ENCODE measurements at places on chromosomes 16 and 17. TPM values are rescaled to one million over a fixed set of nuclear protein-coding genes. Genes with fewer than 3 reads are reported as not detected.
A peak's percentile ranks its signal among the peaks of the same experiment; 100 is the strongest.

GRCh38 chr16:67954421-67955196 lies 10.7 kb upstream of the LCAT start:
- no peak for DNase-seq

DNA sequence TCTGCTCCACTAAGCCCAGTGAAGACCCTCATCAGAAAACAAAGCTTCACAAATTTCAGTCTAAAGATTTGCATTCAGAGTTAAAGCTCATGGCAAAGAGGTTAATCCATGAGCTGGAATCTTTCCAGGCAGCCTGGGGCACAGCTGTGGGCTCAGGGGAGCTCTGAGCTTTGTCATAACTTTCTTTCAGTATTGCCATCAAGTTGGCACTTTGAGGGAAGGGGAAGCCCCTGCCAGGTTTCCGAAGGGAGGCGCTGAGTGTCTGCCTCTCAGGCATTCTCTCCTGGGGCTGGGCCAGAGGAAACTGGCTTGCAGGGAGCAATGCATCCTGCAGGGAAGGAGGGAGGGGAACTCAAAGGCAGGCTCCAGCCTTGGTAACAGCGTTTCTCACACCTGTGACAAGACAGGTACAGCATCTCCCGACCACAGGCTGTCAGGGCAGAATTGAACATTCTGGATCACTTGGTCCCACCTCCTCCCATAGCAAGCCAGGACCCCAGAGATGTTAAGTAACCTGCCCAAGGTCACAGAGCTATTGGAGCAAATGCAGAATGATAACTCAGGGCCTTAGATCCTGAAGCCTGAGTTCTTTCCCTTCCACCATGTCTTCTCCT lies 3.9 kb downstream of the LPO start:
- no peak for DNase-seq

- DNase-seq, result no peak
Observed at GRCh38 chr17:47204722-47205418, 4.3 kb upstream of the MYL4 start.

DNA sequence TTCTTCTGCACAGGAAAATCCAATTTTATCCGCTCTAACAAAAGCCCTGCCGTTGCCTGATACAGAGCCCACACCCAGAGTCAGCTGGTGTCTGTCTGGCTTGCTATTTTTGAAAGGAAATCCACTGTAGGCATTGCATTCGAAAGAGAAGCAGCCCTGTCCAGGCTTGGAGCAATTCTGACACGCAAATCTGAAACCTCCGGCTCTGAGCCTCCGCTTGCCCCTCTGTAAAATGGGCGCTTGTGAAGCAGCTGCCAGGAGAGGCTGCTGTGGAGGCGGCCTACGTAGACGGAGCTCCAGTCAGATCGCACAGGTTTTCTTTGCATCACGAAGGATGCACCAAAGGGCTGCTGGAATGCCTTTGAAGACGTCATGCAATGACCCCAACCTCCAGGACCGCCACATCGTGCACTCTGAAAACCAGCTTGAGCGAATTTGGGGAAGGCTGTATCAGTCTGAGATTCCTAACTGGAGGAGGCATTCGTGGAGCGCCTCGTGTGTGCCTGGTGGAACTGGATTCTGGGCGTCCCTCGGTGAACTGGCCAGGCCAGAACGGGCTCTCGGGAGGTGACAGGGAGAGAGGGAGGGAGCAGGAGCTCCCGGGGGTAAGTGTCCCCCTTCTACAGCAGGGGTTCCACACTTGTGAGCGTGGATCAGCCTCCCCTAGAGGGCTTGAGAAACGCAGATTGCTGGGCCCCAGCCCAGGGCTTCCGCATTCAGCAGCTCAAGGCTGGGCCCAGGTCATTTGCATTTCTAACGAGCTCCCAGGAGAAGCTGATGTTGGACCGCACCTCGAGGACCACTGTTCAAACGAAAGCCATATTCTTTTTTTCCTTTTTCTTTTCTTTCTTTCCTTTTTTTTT lies 215.5 kb downstream of the MRTFB start:
- peak; percentile 49 for DNase-seq

- DNase-seq, result peak; percentile 36
Observed at GRCh38 chr16:71895679-71896365, 491 bp downstream of the IST1 start.

DNA sequence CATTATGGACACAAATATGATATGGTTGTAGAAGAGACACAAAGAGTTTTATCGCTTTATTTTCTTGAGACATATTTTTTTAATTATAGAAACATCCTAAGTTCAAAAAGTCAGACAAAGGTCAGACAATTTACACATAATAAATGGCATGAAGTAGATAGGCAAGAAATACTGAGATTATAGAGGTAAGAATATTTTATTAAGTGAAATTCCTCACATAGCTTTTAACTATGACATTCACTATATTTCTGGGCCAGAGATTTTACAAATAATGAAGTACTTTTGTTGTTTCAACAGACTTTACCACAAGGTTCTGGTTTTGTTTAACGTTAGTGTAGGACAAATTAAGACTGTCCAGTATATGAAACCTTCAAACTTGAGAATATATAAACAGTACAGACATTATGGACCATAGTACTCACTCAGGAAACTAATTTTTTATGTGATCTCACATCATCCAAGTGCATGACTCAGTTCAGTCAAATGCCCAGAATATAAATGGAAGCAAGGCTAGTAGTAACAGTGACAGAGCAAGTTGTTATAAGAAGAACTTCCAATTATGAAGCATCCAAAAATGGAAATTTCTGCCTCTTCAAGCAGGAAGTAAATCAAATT lies 394.8 kb downstream of the KCNJ2 start:
- no peak for DNase-seq

GRCh38 chr17:66541461-66542128 lies 239.2 kb downstream of the PRKCA start:
- DNase-seq, result no peak

- no peak for DNase-seq
Observed at GRCh38 chr17:74924250-74924948, at the start of gene OTOP2. Gene OTOP2, plus strand, starts transcription at chr17:74924273. Its CDS starts 360 bp downstream, at chr17:74924633.

- no peak for DNase-seq
Observed at GRCh38 chr17:39339272-39339671, 62.2 kb downstream of the FBXL20 start.

DNA sequence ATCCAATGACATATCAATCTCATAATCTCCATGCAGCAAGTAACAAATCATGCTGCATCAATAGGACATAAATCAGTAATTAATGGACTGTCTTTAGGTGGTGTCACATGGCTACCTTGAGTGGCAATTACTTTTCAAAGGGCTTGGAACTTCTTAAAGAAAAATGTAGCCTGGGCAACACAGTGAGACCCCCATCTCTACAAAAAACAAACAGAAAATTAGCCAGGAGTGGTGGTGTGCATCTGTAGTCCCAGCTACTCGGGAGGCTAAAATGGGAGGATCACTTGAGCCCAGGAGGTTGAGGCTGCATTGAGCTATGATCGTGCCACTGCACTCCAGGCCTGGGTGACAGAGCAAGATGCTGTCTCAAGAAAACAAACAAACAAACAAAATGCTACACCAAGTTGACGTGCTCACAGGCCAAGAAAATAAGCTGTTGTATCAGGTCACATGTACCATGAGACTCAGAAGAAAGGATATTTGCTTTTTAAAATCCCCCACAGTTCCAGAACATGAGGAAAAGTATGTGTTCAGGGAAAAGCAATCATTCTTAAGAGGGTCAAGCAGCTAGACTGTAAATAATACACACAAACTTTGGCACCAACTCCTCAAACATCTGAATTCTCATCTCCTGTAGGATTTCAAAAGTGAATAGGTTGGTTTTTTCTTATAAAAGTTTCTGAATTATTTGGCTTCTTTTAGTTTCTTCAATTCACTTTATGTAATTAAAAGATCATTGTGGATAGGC lies 23.8 kb upstream of the ERN1 start:
- no peak for DNase-seq

- no peak for DNase-seq
Observed at GRCh38 chr17:63140255-63140654, 174.2 kb downstream of the TANC2 start.

GRCh38 chr17:57032343-57032742 lies 52.7 kb upstream of the AKAP1 start:
- peak; percentile 56 for DNase-seq

- no peak for DNase-seq
Observed at GRCh38 chr16:88807626-88808453, 3.9 kb downstream of the APRT start.

GRCh38 chr17:40791787-40792436 lies 7.8 kb downstream of the KRT28 start:
- no peak for DNase-seq

GRCh38 chr17:33169580-33170285 lies 123.4 kb downstream of the ASIC2 start:
- no peak for DNase-seq

DNA sequence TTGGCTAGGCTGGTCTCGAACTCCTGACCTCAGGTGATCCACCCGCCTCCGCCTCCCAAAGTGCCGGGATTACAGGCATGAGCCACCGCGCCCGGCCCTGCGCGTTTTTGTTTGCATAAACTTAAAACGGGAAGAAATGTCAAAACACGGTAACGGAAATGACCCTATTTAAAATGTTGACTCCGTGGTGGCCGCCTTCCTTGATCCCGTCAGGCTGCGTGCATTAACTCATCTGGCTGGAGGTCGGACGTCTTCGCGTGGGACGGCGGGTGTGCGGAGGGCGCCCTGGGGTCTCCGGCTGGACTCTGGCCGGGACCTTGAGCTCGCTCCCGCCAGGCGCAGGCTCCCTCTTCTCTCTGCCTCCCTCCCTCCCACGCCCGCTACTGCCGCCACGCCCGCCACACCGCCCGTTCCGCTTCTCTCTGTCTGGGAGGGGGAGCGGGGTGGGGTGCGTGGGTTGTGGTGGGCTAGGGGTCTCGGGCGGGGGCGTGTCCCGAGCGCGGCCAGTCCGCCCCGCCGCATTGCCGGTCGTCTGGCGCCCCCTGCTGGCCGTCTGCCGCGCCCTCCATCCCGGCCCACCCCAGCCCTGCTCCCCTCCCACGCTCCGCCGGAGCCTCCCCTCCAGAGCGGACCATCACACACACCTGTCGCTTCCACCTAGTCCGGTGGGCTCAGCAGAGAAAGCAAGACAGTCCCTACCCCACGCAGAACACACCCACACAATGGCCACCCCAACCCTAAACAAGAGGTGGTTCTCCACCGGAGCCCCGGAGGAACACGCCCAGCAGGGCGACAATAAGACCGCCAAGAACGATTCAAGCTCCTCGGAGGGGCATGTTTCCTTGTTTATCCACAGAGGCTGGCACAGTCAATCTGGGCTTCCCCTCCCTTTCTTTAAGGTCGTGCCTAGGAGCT lies 1.2 kb upstream of the CCDC42 start:
- DNase-seq, result peak; percentile 74

- DNase-seq, result no peak
Observed at GRCh38 chr16:49852279-49852678, 3.6 kb downstream of the ZNF423 start.

DNA sequence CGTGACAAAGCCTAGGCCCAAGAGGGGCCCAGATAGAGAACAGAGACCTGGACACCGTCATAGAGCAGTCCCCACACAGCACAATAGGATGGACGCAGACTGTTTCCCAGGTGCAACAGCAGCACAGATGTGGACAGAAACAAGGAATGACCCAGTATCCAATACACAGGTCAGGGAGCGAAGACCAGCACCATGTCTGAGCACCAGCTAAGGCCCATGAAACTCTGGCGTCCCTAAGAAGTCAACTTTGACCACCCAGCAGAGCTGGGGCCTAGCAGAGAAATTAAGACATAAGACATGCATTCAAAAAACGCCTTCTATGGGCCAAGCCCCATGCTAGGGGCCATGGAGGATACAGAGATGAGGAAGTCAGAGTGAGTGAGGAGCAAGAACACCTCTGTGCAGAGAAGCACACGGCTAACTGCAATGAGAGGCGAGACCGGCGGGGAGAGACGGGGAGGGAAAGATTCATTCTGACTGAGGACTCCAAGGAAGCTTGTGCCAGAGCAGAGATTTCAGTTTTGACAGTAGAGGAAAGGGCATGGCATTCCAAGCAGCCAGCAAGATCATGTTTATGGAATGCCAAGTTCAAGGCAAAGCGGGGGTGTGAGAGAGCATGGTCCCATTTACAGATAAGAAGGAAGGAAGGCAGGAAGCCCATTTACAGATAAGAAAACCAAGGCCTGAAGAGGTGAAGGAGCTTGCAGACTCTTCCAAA lies 50.8 kb downstream of the PITPNM3 start:
- no peak for DNase-seq

GRCh38 chr17:50589095-50589705 lies 28.7 kb downstream of the CACNA1G start:
- no peak for DNase-seq

GRCh38 chr16:64489449-64489848 lies 632.4 kb downstream of the CDH11 start:
- no peak for DNase-seq

DNA sequence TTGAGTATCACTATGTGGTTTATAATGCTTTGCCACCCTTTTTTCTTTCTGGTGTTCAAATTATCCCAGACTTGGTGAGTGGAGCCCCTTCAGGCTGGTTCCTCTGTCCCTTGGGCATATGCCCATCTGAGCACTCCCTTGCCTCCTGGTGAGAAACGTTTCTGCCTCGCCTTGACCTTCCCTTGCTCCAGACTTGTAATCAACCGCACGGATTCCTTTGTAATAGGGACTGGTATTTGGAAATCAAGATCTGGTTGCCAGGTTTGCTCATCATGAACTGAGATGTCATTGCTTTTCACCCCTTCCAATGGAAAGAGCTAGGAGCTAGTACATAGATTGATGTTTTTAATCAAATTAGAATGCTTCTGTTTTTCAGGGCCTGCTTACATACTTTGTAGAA lies 43.7 kb downstream of the SEC14L1 start:
- no peak for DNase-seq

GRCh38 chr16:321532-321931 lies 31.0 kb downstream of the AXIN1 start:
- no peak for DNase-seq

GRCh38 chr16:69199382-69199781 lies 12.4 kb downstream of the SNTB2 start:
- DNase-seq, result no peak

GRCh38 chr16:4613636-4614570 lies 785 bp downstream of the UBALD1 start:
- peak; percentile 88 for DNase-seq

MPDU1 gene
- 96.1 TPM for polyA plus RNA-seq

TBC1D3C gene
- polyA plus RNA-seq, result 0.39 TPM

CDRT4 gene
- polyA plus RNA-seq, result 20.2 TPM

CETP gene
- 15.2 TPM for polyA plus RNA-seq

SGCA gene
- 3.2 TPM for polyA plus RNA-seq

CDH15 gene
- 0.39 TPM for polyA plus RNA-seq

IRX5 gene
- 27.4 TPM for polyA plus RNA-seq

ZNF19 gene
- polyA plus RNA-seq, result 11.1 TPM

TPPP3 gene
- polyA plus RNA-seq, result 320 TPM

SLC38A8 gene
- polyA plus RNA-seq, result not detected

MLLT6 gene
- 143 TPM for polyA plus RNA-seq

Data from left lung (tissue), 14 donors.